ENCODE measurements at places on chromosomes 7 and 10.

DNA sequence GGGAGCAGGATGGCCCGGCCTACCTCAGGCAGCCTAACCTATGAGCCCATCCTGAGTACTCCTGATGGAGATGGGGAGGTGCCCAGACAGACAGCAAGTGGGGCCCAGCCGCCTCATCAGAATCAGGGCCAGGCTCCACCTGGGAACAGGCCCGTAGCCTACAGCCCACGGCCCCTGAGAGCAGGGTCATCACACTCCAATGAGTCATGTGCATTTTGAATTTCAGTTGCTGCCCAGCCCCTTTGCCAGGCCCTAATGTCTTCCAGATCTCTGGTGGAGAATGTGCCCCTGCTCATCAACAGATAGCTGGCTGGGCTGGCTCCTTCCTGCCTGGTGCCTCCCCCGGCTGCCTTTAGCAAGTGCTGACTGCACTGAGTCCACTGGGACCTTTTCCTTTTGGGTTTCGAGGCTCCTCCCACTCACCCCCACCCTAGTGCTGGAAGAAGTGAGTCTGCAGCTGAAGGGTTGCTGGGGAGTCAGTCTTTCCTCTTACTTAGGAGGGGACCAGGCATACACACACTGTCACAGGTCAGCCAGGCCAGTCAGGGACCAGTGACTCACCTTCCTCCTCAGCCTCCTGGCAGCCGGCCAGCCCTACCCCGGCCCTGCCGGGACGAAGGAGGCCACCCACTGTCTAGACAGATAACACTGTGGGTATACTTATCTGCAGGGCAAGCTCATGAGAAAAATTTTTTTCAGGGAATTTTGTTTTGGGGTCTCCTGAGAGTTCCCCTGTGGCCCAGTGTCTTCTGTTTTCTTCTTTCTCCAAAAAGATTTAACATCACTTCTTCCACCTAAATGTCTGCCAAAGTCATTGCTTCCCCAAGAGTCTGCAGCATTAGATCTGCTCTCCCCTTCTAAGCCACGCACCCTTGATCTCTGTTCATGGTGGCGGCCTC lies 9.1 kb upstream of the ASIC3 start:
- DNase-seq = no peak

DNA sequence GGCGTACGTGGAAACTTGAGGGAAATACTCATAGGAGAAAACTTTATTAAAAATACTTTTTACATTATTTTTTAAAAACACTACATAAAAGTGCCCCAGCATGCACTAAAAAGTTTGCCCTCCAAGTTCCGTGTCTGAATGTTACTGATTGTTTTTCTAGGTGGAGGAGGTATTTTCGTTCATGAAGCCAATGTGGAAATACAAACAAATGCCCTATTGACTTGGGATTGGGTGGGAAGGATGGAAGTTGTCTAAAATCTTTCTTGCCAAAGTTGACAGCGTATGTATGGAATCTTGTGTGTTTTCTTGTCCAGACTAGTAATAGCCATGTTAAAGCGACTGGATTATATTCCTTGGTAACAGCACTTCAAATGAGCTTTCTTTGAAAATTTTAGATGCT lies 1.2 kb downstream of the PROSER2 start:
- DNase-seq = no peak

- DNase-seq = peak; percentile 15
Measured at GRCh38 chr7:85554236-85555178, 367.7 kb upstream of the SEMA3D start.

DNA sequence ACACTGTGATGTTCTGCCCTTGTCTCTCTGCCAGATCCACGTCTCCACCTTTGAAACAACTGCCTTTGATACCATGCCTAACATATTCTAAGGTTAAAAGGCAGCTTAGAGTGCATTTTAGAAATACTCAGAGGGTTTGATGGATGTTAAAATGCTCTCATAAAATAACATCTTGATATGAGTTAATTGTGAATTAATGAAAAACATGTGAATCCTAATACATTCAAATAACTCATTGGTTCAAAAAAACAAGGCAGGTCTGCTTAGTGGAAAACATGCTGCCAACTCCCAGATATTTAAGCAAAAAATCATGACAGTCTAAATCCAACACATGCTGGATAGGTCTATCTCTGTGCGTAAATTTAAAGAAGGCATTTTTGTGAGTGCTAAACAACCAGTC lies 291.8 kb downstream of the AHR start:
- no peak for DNase-seq

Measured in DND-41 (cell line).